Muscle of leg (tissue), 16 donors: ENCODE measurements at places on chromosomes 13 and 19. TPM values are rescaled to one million over a fixed set of nuclear protein-coding genes. Genes with fewer than 3 reads are reported as not detected.

PSG11 gene
- total RNA-seq = 0.75 TPM

CRB3 gene
- total RNA-seq = not detected

NLRP11 gene
- total RNA-seq = not detected

- peaks cover 28% of the 10 kb centered on the region for H3K4me1 ChIP-seq
- H3K27ac ChIP-seq = no peak overlapping the region
- DNase-seq = no peak
- H3K27me3 ChIP-seq = no peaks in the 10 kb centered on the region
- peaks cover 1% of the 10 kb centered on the region for H3K36me3 ChIP-seq
- H3K4me3 ChIP-seq = no peak overlapping the region
These were observed 2.1 kb upstream of the RAVER1 start for GRCh38 chr19:10335352-10335985.

- H3K4me3 ChIP-seq = no peak overlapping the region
- no peak for DNase-seq
- H3K4me1 ChIP-seq = no peaks in the 10 kb centered on the region
- H3K27me3 ChIP-seq = no peaks in the 10 kb centered on the region
- no peak overlapping the region for H3K27ac ChIP-seq
- no peaks in the 10 kb centered on the region for H3K36me3 ChIP-seq
These were observed 76.6 kb upstream of the PCDH9 start for GRCh38 chr13:67306742-67307141.

GRCh38 chr19:2280633-2281264 is 1.2 kb downstream of the PEAK3 start:
- H3K36me3 ChIP-seq = no peaks in the 10 kb centered on the region
- peaks cover 18% of the 10 kb centered on the region for H3K4me1 ChIP-seq
- H3K27me3 ChIP-seq = peaks cover 24% of the 10 kb centered on the region
- DNase-seq = no peak
- H3K27ac ChIP-seq = no peak overlapping the region

GRCh38 chr13:30736461-30737320 is 1.3 kb downstream of the ALOX5AP start:
- no peaks in the 10 kb centered on the region for H3K36me3 ChIP-seq
- no peaks in the 10 kb centered on the region for H3K27me3 ChIP-seq
- no peak overlapping the region for H3K27ac ChIP-seq

- H3K4me3 ChIP-seq = no peak overlapping the region
- DNase-seq = no peak
- no peaks in the 10 kb centered on the region for H3K27me3 ChIP-seq
- no peak overlapping the region for H3K27ac ChIP-seq
These were observed 20.4 kb downstream of the COG6 start for GRCh38 chr13:39675904-39676303.

GRCh38 chr13:48930918-48931317 is 44.8 kb upstream of the FNDC3A start:
- no peak overlapping the region for H3K27ac ChIP-seq
- no peaks in the 10 kb centered on the region for H3K36me3 ChIP-seq
- no peaks in the 10 kb centered on the region for H3K4me1 ChIP-seq
- no peak overlapping the region for H3K4me3 ChIP-seq

DNA sequence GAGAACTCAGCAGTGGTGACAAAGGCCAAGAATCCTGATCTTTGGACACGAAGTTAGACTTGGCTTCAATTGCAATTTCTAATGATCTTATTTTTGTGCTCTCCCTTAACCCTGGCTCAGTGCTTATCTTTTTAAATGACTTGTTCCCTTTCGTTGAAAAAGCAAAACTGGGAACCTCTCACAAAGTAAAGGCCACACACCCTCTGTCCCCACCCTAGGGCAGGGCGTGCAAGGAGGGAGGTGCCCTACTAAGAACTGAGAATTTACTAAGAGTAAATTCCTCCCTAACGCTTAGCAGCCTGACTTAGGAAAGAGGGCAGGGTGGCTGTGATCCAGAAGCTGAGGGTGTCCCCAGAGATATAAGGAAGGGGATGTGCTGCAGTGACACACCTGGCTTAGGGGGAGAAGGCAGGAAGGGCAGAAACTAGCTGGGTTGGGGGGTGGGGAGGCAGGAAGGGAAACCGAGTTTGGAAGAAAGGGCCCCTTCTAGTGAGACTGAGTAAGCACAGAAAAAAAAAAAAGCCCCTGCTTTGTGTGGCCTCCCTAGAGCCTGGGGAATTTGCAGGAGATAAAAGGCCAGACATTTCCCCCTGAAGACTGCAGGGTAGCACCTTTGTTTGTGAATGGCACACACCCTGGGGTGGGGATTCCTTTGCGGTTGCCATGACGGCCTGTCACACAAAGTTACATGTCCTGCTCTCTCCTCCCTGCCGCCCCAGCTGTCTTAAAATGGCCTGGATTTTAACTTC is 435.1 kb downstream of the EFNB2 start:
- no peaks in the 10 kb centered on the region for H3K36me3 ChIP-seq
- H3K27ac ChIP-seq = no peak overlapping the region
- H3K4me3 ChIP-seq = no peak overlapping the region
- no peaks in the 10 kb centered on the region for H3K27me3 ChIP-seq
- peaks cover 6% of the 10 kb centered on the region for H3K4me1 ChIP-seq
- DNase-seq = peak; percentile 35

DNA sequence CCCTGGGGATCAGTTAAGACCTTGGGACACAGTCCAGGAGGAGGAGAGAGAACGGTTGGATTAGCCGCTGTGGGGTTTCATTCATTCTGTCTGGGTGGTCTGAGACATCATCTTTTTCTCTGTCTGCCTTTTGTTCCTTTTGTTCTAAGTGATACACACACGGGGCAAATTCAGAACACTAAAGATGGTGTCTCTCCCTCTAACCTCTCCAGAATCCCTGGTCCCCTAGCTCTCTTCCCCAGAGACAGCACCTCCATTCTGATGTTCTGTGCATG is 5.0 kb downstream of the BICRA start:
- no peak overlapping the region for H3K27ac ChIP-seq
- H3K27me3 ChIP-seq = no peaks in the 10 kb centered on the region
- no peak for DNase-seq
- peaks cover 31% of the 10 kb centered on the region for H3K4me1 ChIP-seq

DNA sequence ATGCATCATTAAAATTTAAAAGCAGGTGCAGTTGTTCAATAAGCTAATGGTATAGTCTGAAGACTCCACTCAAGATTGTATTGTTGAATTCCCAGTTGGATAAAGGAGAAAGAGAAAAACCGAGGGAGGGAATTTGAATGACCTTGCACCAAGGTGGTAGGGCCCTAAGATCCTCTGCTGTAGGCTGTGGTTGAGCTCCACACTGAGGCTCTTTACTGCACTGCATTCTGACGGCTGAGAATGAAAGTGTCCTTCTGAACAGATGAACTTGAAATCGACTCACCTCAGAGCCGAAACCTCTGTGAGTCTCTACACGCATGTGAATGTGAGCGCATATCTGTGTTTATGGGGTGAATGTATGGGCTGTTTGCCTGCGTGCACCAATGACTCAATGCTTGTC is 388.9 kb upstream of the DACH1 start:
- DNase-seq = peak; percentile 22
- H3K36me3 ChIP-seq = no peaks in the 10 kb centered on the region
- H3K4me3 ChIP-seq = no peak overlapping the region
- no peaks in the 10 kb centered on the region for H3K4me1 ChIP-seq

- no peak for DNase-seq
- no peaks in the 10 kb centered on the region for H3K4me1 ChIP-seq
- no peaks in the 10 kb centered on the region for H3K36me3 ChIP-seq
- H3K27ac ChIP-seq = no peak overlapping the region
- H3K27me3 ChIP-seq = no peaks in the 10 kb centered on the region
- H3K4me3 ChIP-seq = no peak overlapping the region
These were observed 861.1 kb downstream of the GPC5 start for GRCh38 chr13:92259523-92259922.

DNA sequence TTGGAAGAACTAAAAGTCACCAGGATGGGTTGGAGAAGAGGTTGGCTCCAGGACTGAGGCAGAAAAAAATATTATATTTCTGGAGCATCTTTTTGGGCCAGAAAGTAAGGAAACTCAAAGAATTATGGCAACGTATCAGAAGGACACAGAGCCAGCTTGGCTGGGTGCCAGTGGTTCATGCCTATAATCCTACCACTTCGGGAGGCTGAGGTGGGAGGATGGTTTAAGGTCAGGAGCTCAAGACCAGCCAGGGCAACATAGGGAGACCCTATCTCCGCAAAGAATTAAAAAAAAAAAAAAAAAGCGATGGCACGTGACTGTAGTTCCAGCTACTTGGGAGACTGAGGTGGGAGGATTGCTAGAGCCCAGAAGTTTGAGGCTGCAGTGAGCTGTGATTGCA is 108.1 kb downstream of the GADD45B start:
- no peak overlapping the region for H3K27ac ChIP-seq
- no peak for DNase-seq
- no peak overlapping the region for H3K4me3 ChIP-seq
- H3K4me1 ChIP-seq = peaks cover 22% of the 10 kb centered on the region
